ENCODE measurements at places on chromosomes 11 and 22.

DNA sequence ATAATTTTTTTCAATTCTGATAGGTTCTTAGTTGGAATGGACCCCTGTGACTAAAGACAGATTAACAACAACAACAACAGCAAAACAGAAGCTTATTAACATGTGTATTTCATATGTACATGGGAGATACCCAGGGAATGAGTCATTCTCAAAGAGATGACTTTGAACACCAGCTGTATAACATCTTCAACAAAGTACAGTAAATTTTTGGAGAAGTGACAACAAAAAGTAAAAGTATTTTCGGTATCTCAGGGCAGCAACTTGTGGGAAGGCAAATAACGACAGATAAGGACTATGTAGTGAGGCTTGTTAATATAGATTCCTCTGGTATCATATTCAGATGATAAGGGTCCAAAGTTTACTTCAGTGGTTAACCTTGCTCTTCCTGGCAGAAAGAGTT, 573.4 kb upstream of the RAG2 start:
- DNase-seq, result no peak

DNA sequence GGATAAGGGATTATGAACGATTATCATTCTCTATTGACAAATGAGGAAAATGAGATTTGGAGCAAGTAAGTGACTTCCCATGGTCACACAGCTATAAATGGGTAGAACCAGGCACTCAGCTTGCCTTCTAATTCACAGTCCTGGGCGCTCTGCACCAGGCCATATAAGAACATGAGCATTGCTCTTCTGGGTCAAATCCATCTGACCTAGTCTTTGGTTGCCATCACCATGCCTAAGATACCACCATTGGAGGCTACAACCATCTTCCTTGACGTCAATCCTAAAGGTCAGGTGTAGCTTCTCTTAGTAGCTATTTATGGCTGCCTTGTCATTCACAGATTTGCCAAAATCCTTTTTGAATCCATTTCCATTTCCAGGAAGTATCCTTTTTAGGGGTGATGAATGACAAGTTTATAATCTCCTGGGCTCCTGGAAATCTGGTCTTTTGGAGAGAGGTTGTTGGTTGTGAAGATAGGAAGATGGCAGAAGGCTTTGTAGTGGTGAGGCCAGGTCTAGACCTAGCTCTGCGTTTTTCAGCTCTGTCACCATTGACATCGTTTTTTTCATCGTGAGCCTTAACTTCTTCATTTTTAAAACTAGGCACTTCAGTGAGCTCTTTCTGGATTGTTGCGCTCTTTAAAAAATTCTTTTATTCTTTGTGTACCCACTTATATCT, 11.1 kb downstream of the ZBTB16 start:
- DNase-seq, result no peak

- DNase-seq, result no peak
These were observed 41.0 kb downstream of the TRAF6 start for GRCh38 chr11:36469063-36469462.

DNA sequence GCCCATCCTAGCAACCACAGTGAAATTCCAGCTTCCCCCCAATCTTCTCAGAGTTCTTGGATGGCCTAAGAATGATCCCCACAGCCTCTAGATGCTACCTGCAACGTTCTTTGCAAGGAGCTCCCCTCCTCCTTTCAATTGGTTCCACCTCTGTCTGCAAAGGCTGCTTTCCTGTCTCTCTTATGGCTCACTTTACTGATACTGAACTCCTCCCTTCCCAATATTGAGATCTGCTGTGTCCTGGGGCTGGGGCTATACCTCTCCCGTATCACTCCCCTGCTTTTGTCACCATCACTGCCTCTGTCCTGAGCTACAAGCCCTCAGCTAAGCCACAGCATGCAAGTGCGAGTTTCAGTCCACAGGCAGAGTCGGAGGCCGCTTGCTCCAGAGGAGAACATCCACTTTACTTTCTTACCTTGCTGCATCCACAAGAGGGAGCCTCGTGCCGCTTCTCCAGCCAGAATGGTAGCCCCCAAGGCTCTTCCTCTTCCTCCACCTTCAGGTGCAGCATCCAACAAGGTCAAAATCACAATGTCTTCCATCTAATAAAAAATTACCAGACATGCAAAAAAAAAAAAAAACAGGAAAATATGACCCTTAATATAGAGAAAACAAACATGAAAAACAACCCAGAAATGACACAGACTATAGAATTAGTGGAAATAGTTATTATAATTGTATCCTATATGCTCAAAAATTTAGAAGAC, 48.6 kb upstream of the TMEM45B start:
- peak; percentile 19 for DNase-seq

DNA sequence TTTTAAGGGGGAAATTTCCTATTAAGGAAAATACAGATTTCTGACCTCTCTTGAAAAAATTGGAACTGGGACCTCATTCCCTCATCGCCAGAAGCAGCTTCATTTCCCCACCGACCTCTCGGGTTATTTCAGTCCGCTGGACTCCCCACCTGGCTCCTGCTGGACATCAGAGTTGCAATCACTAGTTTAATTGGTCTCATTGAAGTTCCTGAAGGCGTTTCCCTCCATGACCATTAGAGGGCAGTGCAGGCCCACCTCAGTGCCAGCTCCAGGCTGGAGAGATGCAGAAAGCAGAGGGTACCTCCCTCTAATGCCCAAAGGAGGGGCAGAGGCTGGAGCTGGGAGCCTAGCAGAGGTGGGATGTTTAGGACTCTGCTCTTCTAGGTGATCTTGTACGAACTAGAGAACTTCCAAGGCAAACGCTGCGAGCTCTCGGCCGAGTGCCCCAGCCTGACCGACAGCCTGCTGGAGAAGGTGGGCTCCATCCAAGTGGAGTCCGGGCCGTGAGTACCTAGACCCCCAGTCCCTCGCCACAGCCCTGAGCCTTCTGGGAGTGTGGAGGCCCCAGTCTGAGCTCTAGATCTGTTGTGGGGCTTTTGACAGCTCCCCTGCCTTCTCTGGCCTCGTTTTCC, 2.7 kb downstream of the CRYBB3 start:
- DNase-seq, result peak; percentile 55

DNA sequence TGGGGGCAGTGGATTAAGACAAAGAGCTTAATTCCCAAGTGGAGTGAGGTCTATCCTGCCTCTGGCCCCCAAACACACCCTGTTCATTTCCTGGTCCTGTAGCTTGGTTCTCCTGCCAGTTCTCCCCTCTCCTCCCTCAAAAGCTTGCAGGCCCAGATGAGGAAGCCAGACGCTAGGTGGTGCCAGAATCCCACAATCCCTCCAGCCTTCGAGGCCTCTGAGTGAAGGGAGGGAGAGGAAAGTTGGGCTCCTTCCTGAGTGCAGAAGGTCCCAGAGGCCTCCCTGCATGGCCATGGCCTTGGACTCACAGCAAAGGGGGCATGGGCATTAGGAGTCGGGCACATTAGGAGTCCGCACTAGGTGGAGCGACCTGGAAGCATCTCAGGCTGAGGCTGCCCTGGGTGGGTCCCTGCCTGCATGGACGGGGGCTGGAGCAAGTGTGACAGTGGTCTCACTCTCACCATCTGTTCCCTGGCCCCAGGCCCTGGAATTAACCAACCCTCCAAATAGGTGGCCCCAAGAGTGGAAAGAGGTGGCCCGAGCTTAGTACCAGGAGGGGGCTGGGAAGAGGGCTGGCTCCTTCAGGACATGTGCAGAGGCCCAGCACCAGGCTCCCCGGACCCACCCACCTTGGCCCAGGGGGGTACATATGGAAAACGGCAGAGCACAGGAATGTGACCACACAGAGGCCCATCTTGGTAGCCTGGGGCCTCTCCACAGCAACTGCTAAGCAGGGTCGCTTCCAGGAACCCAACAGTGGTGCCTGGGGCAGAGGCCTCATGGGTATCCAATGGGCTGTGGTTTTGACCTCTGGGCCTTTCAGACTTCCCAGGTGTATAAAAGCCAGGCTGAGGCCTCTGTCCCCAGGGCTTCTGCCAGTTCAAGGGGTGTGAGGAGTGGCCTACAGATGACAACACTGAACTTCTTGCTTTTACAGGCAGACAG, 5.2 kb downstream of the FXYD2 start:
- DNase-seq, result no peak

DNA sequence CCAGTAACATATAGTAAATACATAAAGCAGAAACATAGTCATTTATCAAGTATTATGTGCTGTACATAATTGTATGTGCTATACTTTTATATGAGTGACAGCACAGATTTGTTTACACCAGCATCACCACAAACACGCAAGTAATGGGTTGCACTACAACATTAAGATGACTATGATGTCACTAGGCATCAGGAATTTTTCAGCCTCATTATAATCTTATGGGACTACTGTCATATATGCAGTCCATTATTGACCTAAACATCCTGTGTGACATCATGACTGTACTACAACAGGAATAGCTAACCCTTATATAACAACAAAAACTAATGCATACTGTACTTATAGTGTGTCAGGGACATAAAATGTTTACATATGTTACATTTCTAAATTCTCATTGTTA, 50.2 kb upstream of the IZUMO1R start:
- DNase-seq, result no peak

DNA sequence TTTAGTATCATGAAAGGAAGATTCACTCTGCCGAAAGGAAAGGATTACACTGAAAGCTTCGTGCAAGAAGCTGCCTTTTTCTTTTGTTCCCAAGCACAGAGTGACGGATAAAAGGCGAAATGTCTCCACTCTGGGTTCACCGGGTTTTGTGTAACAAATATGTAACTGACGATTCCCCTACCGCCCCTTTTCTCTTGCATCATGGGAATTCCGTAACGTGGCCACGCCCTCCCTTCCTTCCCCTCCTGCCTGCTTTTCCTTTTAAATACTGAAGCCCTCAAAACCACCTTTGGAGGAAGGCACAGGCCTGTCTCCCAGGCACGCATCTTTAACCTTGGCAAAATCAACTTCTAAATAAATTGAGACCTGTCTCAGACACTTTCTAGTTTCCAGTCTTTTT, 16.4 kb upstream of the TESMIN start:
- no peak for DNase-seq

DNA sequence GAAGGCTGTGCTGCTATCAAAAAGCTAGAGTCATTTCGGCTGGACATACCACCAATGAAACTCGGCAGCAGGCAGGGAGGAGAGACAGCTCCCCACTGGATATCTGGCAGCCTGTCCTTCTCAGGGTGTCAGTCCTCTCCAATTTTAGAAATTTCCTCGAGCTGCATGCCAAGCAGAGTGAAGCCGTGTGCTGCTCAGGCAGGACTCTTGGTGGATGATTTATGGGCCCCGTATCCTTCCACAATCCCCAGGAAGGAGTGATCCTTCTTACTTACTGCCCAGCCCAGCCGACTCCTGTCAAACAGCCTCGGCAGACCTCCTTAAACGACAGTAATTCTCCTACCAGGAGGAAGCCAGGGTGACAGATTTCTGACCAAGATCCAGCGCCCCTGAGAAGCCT, 410.4 kb downstream of the TENM4 start:
- DNase-seq, result no peak
